Ecto neural progenitor cell (in vitro differentiated cells): ENCODE measurements at places on chromosomes 7 and 10.

- DNase-seq, result no peak
Measured at GRCh38 chr10:91803386-91804125, 5.3 kb downstream of the TNKS2 start.

GRCh38 chr10:1156921-1157614 is 100.9 kb downstream of the WDR37 start:
- peak; percentile 36 for DNase-seq

GRCh38 chr10:71082960-71083715 is 129.2 kb upstream of the UNC5B start:
- DNase-seq, result peak; percentile 45

DNA sequence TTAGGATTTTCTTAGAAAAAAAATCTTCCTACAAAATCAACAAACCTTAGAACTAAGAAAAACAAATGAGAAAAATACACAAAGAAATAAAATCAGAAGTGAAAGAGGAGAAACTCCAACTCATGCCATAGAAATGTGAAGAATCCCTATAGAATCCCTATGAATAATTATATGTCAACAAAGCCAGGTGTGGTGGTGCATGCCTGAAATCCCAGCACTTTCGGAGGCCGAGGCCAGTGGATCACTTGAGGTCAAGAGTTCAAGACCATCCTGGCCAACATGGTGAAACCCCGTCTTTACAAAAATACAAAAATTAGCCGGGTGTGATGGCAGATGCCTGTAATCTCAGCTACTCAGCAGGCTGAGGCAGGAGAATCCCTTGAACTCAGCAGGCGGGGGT is 27.1 kb downstream of the ACSM6 start:
- DNase-seq, result no peak

- DNase-seq, result no peak
Measured at GRCh38 chr7:50721160-50721559, 61.5 kb downstream of the GRB10 start.

DNA sequence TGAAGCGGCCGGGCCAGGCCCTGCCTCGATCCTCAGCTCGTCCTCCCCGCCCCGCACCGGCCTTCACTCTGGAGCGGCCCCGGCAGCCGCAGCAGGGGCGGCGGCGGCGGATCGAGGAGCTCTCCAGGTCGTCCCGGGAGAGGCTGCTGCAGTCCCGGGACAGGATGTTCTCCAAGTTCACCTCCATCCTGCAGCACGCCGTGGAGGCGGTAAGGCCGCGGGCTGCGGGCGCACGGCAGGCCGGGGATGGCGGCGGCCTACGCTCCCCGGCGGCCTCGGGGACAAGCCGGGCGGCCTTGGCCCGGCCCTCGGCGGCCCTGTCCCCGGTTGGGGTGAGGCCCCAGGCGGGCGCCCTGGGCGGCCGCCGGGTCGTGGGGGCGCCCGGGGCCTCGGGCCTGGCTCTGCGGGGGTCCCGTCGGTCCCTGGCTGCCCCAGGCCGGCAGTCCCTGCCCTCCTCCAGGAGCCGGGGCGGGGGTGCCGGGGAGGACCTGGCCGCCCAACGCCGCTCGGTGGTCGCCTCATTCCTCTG is 399 bp downstream of the FHIP2A start:
- DNase-seq, result no peak

- no peak for DNase-seq
Measured at GRCh38 chr7:139743267-139743966, 34.4 kb downstream of the HIPK2 start.

DNA sequence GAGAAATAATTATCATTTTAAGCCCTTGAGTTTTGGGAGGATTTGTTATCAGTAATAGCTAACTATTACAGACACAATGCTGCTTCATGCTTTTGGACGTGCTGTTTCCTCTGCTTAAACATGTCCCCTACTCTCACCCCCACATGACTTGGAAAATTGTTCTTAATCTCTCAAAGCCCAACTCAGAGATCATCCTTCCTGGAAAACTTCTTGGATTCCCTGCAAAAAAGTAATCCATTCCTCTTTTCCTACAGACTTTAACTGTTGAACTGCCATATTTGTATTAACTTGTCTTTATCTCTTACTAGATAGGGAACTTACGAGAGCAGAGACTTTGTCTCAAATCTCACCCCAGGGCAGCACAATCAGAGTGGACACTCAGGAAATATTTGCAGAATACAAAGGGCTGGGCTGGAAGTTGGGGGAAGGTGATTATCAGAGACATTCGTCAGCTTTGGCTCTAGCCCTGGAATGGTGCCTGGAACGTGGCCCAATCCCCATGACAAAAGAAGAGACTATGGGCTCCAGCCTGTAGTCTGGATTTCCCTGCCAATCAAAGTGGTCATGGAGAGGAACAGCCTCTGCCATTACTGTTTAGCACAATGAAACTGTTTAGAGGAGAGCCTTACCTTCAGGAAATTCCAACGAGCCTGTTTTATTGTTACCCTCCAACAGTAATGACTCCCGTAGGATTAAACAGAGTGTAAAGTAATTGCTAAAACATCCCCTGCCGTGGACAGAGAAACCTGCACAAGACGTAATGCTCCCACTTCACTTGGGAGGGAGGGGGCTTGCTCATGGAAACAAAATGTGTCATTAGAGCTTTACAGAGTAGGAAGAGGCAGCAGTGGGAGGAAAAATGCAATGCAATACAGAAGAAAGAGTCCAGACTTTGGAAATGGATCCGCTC is 140.4 kb upstream of the AUTS2 start:
- DNase-seq, result peak; percentile 52

GRCh38 chr10:22552888-22553378 is 161.4 kb downstream of the PIP4K2A start:
- no peak for DNase-seq

DNA sequence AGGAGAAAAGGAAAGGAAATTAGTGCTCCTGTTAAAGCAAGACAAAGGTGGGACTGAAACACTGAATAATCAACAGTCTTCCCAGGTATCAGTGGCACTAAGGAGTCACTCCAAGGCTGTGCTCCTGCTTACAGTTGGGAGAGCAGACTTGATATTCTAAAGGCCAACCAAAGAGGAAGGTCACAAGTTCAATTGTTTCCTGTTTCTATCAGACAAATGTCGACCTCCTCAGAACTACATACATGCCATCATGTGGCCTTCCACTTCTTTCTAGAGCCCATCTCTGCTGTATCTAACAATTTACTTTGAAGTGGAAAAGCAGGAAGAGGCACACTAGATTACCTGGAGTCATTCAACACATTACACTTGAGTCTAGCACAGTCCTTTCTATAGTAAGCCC is 3.4 kb downstream of the ZNF239 start:
- DNase-seq, result no peak

- no peak for DNase-seq
Measured at GRCh38 chr7:36217961-36218284, 64.9 kb downstream of the EEPD1 start.

GRCh38 chr7:151809146-151809863 is 67.6 kb downstream of the PRKAG2 start:
- no peak for DNase-seq

GRCh38 chr10:61845950-61846268 is 55.6 kb upstream of the ARID5B start:
- DNase-seq, result no peak

- peak; percentile 70 for DNase-seq
Measured at GRCh38 chr7:25894002-25894901, 257.7 kb upstream of the NFE2L3 start.

DNA sequence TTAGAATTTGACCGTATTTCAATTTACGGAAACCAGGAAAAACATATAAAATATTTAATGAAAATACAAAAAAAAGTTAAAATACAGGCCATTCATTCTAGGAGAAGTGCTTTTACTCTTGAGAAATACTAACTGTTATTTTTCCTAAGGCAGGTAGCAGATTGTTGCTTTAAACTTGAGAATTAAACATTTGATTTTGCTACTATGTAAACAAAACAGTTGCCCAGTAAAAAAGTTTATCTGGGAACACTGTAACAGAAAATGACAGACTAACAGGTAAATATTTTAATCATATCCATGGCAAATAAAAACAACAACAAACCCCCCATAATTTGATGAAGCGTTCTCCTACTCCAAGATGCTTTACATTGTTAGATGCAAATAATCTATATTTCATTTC is 350.5 kb downstream of the CRPPA start:
- DNase-seq, result no peak

DNA sequence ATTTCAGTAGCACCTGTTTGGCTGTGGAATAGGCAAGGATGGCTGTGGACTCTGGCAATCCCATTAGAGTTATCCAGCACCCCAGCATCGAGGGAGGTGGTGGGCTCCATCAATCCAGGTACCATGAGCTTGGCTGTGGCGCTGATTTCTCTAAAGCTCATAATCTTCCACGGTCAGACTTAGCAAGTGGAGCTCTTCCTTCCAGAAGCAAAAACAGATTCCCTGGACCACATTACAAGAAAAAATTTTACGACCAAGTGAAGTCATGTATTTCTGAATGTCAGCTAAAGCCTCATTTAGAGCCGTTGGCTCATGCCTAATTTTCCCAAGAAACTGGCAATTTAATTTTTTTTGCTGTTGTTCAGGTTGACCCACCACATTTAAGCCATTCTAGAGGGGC is 135.1 kb downstream of the CELF2 start:
- DNase-seq, result no peak

DNA sequence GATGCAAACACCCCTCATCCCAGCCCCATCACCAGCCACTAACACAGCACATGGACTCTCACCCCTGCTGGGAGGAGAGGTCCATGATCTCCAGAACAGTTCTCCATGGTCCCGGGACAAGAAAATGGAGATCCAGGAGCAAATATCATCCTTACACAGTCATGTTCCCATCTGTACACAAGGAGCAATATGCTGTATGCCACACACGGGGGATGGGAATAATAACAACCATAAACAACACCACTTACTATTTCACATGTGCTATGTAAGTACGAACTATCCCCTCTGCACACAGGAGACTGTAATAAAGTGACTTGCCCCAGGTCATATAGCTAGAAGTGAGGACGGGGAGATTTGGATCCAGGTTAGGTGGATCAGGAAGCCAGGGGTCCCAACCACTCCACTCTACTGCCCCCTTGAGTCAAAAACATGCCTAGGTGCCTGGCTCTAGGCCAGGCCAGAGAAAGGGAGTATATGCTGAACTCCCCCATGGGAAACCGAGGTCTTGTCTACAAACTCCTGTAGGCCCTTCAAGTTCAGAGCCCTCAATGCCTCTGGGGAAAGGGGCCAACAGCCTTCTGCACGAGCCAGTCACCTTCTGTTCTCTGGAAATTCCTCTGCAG is 34.1 kb downstream of the LRRC20 start:
- no peak for DNase-seq

DNA sequence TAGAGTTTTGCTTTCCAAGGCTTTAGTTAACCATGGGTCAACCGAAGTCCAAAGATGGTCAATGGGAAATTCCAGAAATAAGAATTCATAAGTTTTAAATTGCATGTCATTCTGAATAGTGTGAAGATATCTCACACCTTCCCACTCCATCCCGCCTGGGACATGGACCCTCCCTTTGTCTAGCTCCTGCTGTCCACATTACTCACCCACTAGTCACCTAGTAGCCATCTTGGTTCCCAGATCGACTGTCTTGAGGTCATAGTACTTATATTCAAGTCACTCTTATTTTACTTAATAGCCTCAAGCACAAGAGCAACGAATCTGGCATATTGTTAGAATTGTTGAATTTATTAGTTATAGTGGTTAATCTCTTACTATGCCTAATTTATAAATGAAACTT is 366.6 kb downstream of the PRPF18 start:
- DNase-seq, result no peak

- no peak for DNase-seq
Measured at GRCh38 chr7:80137410-80137809, 2.8 kb downstream of the GNAI1 start.

- no peak for DNase-seq
Measured at GRCh38 chr10:119022846-119023552, 6.5 kb upstream of the NANOS1 start.

- DNase-seq, result no peak
Measured at GRCh38 chr7:151694441-151694827, 174.7 kb upstream of the RHEB start.

- DNase-seq, result no peak
Measured at GRCh38 chr10:29245476-29245875, 43.4 kb upstream of the LYZL1 start.

DNA sequence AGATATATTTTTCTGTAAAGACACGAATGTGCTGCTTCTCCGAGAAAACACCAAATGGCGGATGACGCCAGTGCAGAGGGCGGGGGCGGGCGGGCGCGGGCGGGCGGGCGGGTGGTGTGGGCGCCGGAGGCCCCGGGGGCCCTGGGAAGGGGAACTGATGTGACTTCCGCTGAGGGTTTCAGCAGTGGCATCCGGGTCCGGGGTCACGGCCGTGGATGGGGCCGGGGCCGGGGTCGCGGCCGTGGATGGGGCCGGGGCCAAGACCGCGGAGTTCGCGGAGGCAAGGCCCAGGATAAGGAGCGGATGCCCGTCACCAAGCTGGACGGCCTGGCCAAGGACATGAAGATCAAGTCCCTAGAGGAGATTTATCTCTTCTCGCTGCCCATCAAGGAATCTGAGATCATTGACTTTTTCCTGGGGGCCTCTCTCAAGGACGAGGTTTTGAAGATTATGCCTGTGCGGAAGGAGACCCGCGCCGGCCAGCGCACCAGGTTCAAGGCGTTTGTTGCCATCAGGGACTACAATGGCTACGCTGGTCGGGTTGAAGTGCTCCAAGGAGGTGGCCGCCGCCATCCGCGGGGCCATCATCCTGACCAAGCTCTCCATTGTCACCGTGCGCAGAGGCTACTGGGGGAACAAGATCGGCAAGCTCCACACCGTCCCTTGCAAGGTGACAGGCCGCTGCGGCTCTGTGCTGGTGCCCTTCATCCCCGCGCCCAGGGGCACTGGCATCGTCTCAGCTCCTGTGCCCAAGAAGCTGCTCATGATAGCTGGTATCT is 20.3 kb upstream of the IGF2BP3 start:
- DNase-seq, result no peak

DNA sequence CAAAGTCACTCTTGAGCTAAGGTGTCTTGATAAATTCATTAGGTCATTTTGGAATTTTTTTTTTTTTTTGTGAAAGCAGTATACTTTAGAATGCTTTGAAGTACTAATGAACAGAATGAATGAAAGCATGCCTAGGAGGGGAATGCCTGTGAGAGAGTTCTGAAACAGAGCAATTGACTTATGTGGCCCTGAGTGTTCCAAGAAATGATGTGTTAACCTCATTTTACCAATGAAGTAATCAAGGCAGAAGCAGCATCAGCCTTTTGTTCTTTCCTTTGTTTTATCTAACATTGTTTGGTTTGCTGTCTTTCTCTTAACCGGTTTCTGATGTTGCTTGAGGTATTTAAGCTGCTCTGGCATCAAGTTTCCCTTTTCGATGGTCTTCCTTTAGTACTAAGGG is 154.6 kb upstream of the HGF start:
- DNase-seq, result no peak

GRCh38 chr7:80183900-80184685 is 49.5 kb downstream of the GNAI1 start:
- no peak for DNase-seq

- DNase-seq, result peak; percentile 76
Measured at GRCh38 chr10:110530131-110530831, 32.6 kb downstream of the DUSP5 start.

DNA sequence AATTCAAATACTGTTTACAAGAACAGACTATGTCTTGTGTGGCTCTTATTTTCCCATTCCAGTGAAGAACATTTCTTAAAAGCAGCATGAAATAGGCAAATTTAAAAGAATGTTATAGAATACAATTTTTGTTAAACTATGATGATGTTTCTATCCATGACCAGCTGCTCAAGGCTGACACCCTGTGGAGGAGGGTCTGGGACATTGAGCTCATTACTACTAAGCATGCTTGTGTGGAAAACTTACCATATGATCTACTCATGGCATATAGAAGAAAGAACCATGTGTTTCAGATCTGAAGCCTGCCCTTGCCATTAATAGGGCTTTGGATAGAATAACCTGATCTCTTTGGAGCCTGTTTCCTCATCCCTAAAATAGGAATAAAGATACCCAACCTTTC is 125.0 kb downstream of the FOXP2 start:
- DNase-seq, result no peak
